ENCODE measurements at places on chromosomes 3 and 15.

- DNase-seq, result no peak
These were observed 58.2 kb downstream of the ZBTB38 start for GRCh38 chr3:141426404-141427034.

- DNase-seq, result no peak
These were observed 289.9 kb downstream of the EPHB1 start for GRCh38 chr3:135084976-135085375.

GRCh38 chr15:72785432-72785831 is 1.9 kb upstream of the ADPGK start:
- DNase-seq, result peak; percentile 32

- no peak for DNase-seq
These were observed 236.1 kb downstream of the RORA start for GRCh38 chr15:60993008-60993407.

GRCh38 chr3:19749448-19750017 is 184.5 kb downstream of the EFHB start:
- DNase-seq, result no peak

DNA sequence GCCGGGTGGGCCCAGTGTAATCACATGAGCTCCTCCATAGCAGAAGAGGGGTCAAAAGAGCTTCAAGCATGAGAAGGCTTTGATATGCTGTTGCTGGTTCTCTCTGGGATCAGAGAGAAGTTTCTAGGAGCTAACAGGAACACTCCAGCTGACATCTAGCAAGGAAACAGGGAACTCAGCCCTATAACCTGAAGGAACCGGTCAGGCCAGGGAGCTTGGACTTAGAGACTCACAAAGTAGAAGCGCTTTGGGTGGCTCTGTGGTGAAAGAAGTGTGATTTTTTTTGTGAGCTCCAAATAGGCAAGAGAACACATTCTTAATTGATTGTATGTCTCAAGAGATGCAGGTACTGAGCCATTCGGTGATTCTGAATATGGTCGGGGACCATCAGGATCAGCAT is 26.2 kb upstream of the EPHB1 start:
- no peak for DNase-seq

DNA sequence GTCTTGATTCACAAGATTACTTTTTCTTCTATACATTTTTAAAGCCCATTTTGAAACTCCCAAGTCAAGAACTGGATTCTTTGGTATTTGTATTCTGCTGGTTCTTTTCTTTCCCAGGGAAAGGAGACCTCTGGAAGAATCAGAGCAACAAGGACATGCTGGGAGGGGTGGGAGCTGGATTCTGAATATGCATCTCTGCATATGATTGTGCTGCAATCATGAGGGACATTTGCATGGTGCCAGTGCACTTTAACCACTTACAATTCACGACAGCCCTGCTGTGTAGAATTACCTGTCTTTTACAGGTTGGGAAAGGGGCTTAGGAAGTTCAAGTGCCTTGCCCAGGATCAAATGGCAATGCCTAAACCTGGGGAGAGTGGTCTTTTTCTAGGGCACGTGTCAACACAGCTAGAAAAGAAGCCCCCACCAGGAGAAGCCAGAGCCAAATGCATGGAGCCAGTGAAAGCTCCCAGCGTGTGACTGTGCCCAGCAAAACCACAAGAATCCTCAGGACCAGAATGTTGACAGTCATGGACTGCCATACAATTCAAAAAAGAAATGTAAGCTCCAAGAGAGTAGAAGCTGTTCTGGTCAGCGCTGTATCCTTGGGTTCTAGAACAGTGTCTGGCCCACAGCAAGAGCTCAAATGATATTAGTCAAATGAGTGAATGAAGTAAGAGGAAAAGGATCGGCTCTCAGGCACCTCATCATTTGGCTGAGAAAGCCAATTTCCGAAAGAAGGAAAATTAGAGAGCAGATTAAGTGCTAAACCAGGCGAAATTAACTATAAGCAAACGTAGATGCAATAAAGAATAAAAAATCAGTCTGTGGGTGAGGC is 84.5 kb upstream of the MEF2A start:
- DNase-seq, result no peak

- no peak for DNase-seq
These were observed 1.1 kb downstream of the TPRG1 start for GRCh38 chr3:189172668-189173419.

- no peak for DNase-seq
These were observed 14.4 kb upstream of the TMC3 start for GRCh38 chr15:81388436-81388770.

GRCh38 chr15:81783076-81783475 is 262.7 kb downstream of the MEX3B start:
- DNase-seq, result no peak

DNA sequence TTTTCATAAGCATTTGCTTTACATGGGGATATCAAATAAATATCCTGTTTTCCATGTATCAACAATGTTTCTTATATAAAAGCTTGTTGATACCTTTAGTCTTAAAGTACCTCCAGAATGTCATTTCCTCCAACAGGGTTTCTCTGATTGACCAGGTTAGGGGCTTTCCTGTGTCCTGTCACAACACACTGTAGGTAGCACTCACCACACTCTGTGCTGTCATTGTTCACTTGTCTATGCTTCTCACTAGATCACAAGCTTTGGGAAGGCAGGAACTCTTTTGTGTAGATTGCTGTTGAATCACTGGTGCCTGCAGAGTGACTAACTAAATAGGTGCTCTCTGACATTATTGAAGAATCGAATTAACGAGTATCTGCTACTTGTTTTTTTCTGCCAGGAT is 49.8 kb downstream of the USP50 start:
- DNase-seq, result no peak

- DNase-seq, result no peak
These were observed 148.6 kb downstream of the SUCNR1 start for GRCh38 chr3:152021951-152022461.

DNA sequence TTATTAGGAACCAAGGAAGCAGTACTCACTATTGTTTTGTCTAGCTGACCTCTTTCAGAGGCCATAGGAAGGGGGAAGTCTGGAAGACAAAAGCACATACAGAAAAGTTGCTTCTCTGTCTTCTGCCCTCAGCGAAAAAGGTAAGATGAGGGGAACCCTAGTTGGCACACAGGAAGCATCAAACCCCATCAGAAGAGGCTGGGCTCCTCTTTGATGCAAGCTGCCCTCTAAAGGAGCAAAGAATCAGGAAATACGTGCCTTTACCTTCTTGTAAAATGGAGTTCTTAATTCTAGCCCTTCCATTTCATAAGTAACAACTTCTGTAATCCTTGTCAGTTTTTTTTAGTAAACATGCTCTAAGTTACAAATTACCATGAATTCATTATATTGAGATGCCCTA is 12.5 kb downstream of the SPINK8 start:
- peak; percentile 27 for DNase-seq

- no peak for DNase-seq
These were observed 730.7 kb upstream of the ALCAM start for GRCh38 chr3:104635872-104636580.

Measured in CD4-positive, CD25-positive, alpha-beta regulatory T cell (primary cell).